GM23248 (cell line): ENCODE measurements at places on chromosomes 12 and 14.

DNA sequence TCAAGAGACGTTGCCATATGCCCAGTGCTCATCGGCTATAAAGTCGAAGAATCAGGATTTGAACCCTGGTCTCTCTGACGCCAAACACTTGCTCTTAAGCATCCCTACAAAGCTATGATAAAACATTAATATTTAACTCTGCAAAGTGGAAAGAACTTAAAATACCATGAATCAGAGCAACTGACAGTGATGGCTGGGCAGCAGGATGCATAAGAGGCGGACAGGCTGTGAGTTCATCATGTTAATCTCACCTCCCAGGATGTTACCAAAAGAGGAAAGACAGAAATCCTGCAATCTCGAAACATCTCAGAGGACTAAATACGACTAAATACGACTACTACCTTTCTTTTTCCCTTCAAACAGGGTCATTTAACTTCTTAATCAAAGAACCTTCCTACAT, 5.8 kb downstream of the DICER1 start:
- DNase-seq, result no peak

DNA sequence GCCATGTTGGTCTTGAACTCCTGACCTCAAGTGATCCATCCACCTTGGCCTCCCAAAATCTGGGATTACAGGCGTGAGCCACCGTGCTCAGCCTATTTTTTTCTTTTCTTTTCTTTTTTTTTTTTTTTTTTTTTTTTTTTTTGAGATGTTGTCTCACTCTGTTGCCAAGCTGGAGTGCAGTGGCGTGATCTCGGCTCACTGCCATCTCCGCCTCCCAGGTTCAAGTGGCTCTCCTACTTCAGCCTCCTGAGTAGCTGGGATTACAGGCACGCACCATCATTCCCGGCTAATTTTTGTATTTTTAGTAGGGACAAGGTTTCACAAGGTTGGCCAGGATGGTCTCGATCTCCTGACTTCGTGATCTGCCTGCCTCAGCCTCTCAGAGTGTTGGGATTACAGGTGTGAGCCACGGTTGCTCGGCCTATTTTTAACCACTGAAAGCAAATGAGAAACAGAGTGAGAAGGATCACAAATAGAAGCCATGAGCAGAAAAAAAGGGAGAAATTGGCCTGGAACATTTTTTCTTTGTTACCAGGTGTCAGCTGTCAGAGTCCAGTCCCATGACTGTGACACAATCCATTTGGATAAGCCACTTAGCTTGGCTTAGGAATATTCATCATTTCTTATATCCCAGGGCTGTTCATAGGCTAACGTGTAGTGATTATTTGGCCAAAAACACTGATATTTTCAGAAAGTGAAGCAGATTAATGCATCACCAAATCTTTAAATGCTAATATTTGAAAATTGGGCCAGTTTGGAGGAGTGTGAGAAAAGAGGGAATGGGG, 7.9 kb upstream of the NFKBIA start:
- no peak for DNase-seq

GRCh38 chr12:127723251-127723650, 543.7 kb upstream of the TMEM132C start:
- DNase-seq, result no peak

DNA sequence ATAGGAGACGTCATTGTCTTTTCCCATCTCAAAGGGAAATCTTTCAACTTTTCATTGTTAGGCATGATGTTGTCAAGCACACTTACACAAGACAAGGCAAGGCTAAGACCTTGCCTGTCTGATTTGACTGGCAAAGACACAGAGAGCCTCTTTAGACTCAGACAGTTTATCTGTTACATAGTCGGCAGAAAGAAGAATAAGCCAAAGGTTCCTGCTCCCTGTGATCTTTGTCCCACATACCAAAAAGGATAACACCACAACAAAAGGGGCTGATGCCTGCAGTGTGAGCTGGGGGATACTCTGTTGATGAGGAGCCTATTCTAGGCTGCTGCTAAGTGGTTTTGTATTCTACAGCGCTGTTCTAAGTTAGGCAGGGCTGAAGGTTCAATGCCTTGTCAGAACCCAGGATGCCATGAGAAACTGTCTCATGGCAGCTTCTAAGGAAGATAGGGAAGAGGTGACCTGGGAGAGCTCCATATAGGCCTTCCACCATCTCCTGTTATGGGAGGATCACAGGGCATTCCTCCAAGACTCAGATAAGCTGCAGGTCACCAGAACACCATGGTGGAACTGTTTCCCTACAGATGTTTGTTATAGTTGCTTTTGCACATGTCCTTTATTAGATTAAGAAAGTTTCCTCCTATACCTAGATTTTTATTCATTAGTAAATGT, 12.7 kb downstream of the ERC1 start:
- no peak for DNase-seq
